ENCODE measurements at places on chromosomes 11 and 22.

GRCh38 chr11:10322401-10322800 is 17.5 kb downstream of the ADM start:
- no peak for DNase-seq

- no peak for DNase-seq
These were observed 1.3 kb downstream of the POU2F3 start for GRCh38 chr11:120241277-120241676.

DNA sequence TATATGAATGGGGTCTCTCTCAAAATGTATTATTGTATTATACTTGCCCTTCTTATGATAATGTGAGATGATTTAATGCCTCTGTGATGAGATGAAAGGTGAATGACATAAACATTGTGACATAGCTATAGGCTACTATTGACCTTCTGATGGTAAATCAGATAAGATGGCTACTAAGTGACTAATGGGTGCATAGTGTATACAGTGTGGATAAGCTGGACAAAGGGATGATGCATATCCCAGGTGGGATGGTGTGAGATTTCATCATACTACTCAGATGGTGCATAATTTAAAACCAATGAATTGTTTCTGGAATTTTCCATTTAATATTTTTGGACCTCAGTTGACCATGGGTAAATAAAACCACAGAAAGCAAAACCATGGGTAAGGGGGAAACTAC is 243.5 kb downstream of the SBF2 start:
- no peak for DNase-seq

DNA sequence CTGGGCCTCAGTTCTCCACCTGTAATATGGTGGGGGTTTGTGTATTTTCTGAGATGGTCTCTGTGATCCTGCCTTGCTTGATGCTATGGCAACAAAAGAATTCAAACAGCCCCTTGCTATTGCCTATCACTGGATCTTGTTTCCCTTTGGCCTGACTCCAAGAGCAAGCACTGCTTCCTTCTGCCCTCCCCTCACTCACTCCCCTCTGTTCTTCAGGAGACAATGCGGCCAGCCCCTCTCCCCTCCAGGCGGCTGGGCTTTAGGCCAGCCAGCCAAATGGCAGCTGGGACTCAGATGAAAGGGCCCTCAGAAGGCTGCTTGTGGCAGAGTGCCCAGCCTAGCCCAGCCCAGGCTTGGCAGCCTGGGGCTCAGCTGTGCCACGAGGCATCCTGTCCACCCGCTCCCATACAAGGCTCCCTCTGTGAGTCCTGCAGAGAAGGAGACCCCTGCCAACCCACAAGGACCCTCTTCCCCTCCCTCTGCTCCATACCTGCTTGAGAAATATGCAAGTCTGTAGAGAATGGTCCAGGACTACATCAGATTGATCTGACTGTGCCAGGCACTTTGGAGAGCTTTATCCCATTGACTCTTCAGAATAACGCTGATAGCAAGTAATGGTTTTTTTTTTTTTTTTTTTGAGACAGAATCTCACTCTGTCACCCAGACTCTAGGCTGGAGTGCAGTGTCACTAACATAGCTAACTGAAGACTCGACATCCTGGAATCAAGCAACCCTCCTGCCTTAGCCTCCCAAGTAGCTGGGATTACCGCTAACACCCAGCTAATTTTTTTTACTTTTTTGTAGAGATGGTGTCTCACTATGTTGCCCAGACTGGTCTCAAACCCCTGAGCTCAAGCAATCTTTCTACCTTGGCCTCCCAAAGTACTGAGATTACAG is 7.6 kb upstream of the KCTD14 start:
- no peak for DNase-seq

GRCh38 chr11:61777234-61778090 is 14.9 kb downstream of the TMEM258 start:
- no peak for DNase-seq

DNA sequence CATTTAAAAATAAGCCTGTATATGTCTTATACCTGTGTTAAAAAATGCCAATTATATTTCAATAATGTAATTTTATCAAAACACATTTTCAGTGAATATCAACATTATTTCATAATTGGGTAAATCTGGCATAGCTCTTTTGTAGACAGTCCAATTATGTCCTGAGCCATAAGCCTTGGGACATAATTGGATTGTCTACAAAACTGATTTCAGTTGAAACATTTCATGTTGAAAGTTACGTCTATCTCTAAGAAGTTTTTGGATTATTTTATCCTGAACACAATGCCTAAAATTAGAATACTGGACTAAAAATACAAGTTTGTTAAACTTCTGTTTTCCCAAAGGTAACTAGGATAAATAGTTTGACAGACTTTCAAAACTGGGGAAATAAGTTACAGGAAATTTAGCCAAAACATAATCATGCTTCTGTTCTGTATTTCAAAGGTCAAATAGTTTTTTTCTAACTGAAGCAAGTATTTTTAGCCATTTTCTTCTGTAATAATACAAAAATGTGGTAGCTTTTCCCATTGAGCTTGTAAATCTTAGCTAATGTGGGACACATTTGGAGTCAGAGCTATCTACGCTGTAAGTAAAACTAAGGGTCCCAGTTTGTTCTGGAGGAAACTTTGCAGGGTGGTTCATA is 100.7 kb upstream of the BIRC3 start:
- no peak for DNase-seq

- DNase-seq, result no peak
These were observed 97.1 kb downstream of the KCNQ1 start for GRCh38 chr11:2541881-2542361.

- DNase-seq, result no peak
These were observed 19.8 kb downstream of the MRGPRG start for GRCh38 chr11:3198815-3199214.

DNA sequence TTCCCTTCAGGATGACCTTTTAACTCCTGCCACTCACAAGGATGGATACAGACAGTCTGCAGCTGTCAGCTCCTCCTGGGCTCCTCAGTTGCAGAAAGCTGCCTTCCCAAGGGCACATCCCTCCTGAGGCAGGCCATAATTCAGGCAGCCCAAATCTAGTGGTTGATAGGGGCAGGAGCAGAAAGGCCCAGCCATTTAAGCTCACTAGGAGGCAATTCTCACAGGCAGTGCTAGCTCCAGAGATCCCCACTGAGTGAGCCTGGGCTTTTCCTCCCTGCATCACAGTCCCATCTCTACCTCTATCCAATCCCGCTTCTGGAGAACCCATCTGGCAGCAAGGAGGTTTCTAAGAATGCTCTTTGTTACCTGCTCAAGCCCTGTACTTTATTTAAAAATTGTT is 200.6 kb downstream of the ARHGAP42 start:
- no peak for DNase-seq

GRCh38 chr11:122331079-122331478 is 215.1 kb upstream of the BLID start:
- no peak for DNase-seq

GRCh38 chr11:67694875-67695555 is 20.6 kb upstream of the ALDH3B2 start:
- DNase-seq, result no peak

DNA sequence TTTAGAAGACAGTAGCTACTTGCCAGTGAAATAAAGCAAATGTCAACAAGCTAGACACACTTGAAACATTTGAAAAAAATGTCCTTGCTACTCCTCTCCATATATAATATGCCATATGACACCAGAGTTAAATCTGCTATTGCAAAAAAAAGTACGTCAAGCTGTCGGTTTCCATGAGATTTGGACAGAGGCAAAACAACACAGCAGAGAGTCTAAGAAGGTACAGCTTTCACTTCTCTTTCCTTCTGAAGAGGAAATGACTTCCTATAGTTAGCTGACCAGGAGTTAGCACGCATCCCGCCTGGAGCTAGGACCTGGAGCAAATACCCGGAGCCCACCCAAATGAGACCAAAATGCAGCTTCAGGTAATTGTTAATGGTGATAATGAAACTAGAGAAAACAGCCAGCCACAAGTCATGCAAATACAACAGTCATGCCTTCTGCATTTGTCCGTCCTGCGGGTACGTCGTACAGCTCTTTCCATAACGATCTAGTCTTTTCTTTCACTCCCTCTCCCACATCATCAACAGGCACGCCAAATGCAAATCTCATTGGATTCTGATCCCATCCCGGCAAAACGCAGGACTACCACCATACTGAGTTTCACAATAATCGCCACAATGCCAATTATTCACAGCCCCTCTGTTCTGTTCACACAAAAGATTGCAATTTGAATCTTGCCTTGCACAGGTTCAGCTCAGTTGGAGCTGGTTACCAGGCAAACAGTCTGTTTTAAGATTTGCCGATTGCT is 395.0 kb upstream of the CCDC90B start:
- no peak for DNase-seq

GRCh38 chr22:45718391-45718790 is 46.8 kb downstream of the ATXN10 start:
- DNase-seq, result no peak

- no peak for DNase-seq
These were observed 8.0 kb downstream of the FREY1 start for GRCh38 chr11:45899086-45899447.

GRCh38 chr11:123374622-123374968 is 55.5 kb upstream of the GRAMD1B start:
- no peak for DNase-seq

DNA sequence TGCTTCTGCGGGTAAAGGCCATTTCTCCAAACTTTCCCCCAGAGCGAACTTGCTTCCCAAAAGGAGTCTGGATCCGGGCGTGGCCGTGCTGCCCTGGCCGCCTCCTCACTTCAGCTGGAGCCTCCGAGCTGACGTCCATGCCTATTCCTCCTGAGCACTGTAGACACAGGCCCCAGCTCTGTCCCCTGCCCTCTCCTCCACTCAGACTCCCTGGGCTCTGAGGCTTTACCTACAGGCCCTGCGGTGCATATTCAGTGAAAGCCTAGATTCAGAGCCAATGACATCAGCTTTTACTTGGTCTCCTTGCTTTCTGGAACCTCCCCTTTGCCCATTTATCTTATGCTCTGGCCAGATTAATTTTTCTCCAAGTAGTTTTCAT is 9.7 kb downstream of the LRP5 start:
- DNase-seq, result no peak

DNA sequence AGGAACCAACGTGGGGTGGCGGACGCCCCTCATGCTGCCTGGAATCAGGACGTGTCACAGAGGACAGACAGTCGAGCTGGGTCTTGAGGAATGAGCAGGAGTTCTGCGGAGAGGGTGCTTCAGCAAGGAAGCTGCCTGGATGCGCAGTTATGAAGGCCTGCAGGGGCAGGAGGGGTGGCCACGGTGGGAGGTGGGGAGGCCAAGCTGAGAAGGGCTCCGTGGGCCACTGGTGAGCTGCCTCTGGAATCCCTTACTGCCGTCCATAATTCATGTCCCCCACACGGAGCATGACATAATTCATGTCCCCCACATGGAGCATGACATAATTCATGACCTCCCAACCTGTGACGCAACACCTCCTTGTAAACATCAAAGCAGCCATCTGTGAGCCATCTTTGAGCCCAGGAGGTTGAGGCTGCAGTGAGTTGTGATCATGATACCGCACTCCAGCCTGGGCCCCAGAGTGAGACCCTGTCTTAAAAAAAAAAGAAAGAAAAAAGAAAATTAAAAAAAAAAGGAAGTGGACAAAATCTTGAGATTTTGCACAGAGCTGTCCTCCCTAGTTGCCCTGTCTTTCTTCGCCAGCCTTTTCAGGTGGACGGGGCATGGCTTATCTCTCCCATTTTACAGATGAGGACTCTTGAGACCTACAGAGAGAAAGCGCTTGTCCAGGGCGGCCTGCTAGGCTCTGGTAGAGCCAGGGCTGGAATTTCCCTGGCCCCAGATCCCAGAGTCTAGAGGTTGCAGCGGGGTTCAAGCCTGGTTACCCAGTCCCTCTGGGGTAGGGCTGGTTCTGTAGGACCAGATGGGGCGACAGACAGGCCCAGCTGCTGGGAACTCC is 24.3 kb upstream of the PICK1 start:
- no peak for DNase-seq

DNA sequence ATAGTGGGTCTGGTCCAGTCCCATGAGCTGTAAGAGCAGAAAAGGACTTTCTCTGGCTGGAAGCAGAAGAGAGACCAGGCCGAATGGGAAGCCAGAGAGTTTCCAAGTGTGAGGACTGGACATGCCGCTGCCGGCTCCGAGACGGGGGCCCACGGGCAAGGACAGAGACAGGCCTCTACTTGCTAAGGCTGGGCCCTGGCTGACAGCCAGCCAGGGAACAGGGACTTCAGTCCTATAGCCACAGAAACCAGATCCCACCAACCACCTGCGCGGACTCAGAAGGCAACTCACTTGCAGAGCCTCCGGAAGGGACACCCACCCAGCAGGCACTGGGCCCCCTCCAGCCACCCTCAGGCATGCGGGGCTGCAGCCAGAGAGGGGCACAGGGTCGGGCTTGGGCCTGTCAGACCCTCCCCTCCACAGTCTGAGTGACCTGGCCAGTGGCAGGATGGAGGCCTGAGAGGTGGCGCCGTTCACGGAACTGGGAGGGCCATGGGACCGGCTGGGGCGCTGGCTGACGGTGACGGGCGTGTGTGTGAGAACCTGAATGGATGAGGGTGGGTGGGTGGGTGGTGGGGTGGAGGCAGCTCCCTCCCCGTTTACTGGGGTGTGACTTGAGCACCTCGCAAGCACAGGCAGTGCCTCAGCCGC is 47.8 kb upstream of the A4GALT start:
- DNase-seq, result no peak

DNA sequence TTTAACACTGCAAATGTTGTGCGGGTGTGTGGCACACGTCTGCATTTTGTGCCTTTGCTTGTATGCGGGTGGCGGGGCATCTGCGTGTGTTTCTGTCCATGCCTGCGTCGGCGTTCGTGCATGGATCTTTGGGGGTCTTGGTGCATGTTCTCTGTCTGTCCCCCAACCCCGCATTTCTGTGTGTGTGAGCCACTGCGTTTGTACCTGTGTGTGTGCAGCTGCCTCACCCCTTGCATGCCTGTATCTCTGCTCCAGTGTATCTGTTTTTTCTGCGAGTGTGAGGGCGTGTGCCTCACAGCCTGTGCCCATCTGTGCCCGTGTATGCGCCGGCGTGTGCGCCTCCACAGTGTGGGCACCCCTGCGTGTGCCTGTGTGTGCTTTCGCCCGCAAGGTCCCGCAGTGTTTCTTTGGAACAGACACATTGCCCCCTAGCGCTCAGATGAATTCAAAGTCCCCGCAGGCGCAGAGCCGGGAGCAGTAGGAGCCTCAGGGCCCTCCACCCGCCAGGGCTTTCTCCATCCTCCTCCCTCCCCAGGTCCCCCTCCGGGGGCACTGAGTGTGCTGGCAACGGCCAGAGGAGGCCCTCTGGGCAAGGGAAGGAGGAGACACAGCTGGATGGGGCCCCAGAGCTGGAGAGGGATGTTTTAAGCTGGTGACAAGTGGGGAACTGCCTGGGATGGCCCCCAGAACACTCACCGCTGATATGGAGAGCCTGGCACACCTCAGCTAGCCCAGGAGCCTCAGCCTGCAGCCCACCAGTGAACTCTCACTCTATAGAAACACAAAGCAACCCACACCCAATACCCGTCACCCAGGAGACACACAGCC is 3.1 kb upstream of the MN1 start:
- peak; percentile 57 for DNase-seq

- DNase-seq, result no peak
These were observed 4.1 kb upstream of the USP18 start for GRCh38 chr22:18145676-18146388.

- DNase-seq, result peak; percentile 50
These were observed 158.7 kb downstream of the RAB38 start for GRCh38 chr11:88016392-88017170.

All from progenitor cell of endocrine pancreas (in vitro differentiated cells).